ENCODE measurements at places on chromosomes 12 and 14. TPM values are rescaled to one million over a fixed set of nuclear protein-coding genes. Genes with fewer than 3 reads are reported as not detected.

ITPK1 gene
- total RNA-seq = 69.6 TPM

SLC17A8 gene
- 0.08 TPM for total RNA-seq

TAS2R30 gene
- total RNA-seq = 1.7 TPM

ZFHX2 gene
- total RNA-seq = 0.04 TPM

RND1 gene
- total RNA-seq = 0.43 TPM

DNA sequence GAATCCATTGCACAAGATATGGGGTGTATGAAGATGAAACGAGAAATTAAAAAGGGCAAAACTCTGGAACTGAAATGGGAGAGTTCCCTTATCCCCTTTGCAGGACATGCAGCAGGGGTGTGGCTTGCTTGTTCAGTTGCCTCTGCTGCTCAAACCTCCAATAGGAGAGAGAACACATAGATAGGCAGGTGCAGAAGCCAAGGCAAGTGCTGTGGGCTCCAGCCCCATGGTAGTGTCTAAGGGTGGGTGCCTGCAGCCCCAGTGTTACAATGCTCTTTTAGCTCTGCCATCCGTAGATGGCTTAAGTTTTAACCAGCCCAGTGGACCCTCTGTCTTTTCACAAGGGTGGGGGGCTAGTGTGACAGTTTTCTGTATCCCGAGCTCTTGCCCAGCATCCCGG, 69.7 kb downstream of the CMAS start:
- H3K27ac ChIP-seq = no peak overlapping the region
- H3K27me3 ChIP-seq = no peaks in the 10 kb centered on the region

DNA sequence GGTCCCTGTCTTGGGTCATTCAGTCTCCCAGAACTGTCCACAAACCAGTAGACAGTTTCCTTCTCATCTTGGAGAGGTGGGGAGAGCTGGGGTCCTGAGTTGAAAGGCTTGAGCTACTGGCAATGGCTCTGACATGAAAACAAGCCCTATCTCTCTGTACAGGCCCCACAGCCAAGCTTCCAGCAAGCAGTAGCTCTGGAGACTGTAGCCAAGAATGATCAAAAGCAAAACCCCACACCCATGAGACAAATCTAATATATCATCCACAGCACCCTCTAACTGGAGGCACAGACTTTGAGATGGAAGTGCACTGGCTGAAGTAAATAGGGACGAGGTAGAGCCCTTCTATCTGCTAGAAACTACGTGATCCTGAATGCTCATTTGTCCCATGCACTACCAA, 40.9 kb downstream of the RERG start:
- no peak overlapping the region for H3K4me3 ChIP-seq
- DNase-seq = no peak
- H3K27ac ChIP-seq = no peak overlapping the region
- H3K4me1 ChIP-seq = no peaks in the 10 kb centered on the region
- no peaks in the 10 kb centered on the region for H3K27me3 ChIP-seq

- DNase-seq = no peak
- H3K4me1 ChIP-seq = no peaks in the 10 kb centered on the region
- H3K27me3 ChIP-seq = no peaks in the 10 kb centered on the region
- H3K27ac ChIP-seq = no peak overlapping the region
Measured at GRCh38 chr12:22121224-22121623, 75.2 kb downstream of the CMAS start.
